ENCODE measurements at places on chromosomes 7 and 10. TPM values are rescaled to one million over a fixed set of nuclear protein-coding genes. Genes with fewer than 3 reads are reported as not detected.

The LIPM gene
- total RNA-seq = 0.82 TPM

The DNAH11 gene
- total RNA-seq = 2.7 TPM

The PDZD7 gene
- total RNA-seq = 0.27 TPM

The NME8 gene
- total RNA-seq = not detected

The CYP26C1 gene
- 0.09 TPM for total RNA-seq

The OPN1SW gene
- not detected for total RNA-seq

The URGCP gene
- total RNA-seq = 24.7 TPM

The RBM48 gene
- total RNA-seq = 12.3 TPM

The GRK5 gene
- total RNA-seq = 20.5 TPM

The CRYGN gene
- 0.16 TPM for total RNA-seq

The AOC1 gene
- total RNA-seq = not detected
